Stimulated activated CD4-positive, alpha-beta T cell treated with anti-CD3 and anti-CD28 coated beads, Interleukin-1b, Interleukin-23, amount 100 ng/mL, for 1 hour (primary cell): ENCODE measurements at places on chromosomes 16 and 17.

GRCh38 chr16:424623-425081, 797 bp upstream of the RAB11FIP3 start:
- no peak for DNase-seq

- DNase-seq: no peak
Measured at GRCh38 chr16:10933865-10934264, 8.4 kb downstream of the DEXI start.

DNA sequence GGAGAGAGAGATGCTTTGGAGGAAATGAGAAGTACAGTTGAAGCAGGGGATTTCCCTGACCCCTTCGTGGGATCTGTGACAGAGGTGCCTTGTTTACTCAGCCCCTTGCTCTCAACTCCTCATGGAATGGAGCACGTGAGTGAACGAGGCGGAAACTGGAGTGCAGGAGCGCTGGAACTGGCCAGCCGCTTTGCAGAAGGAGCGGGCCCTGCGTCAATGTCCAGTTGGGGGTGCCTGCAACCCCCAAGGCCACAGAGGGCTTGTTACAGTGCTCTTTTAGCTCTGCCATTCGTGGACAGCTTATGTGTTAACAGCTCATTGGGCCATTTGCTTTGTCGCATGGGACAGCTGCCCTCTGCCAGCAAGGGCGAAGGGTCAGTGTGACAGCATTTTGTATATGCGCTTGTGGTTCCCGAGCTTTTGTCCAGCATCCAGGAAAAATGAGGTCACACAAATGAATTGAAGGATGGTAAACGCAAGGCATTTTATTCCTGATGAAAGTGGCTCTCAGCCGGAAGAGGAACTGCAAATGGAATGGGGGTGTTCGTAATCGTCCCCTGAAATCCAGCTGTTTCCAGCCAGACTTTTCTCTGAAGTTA, 1395.1 kb downstream of the CDH8 start:
- no peak for DNase-seq

DNA sequence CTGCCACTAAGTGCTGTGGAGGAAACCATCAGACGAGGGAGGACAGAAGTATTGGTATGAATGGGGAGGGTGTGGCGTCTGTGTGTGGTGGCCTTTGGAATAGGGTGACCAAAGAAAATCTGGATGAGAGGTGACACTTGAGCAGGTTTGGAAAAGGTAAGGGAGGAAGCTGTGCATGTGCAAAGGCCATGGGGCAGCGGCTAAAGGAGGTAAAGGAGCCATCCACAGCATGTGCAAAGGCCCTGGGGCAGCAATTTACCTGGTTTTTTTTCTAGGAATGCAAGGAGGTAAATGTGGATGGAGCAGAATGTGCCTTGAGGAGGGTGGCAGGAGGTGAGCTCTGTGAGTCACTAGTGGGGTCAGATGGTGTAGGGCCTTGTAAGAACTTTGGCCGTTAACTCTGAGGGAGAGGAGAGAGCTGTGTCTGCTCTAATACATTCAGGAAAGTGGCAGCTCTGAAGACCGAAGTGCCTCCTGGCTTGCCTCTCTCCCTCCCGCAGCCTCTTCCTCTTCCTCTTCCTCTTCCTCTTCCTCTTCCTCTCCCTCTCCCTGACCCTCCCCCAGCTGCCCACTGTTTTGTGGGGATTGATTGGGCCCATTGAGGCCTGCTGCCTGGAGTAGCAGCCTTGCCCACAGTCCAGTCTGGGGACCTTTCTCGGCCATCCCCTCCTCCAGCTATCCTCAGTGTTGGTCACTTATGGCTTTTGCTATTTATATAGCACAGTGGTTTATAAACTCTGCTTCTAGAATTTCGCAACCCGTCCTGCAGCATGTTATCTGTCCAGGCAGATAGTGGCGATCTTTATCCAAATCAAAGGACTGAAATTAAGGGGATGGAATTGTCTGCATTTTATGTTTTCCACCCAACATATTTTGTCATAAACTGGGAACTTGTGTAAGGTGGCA, 38.7 kb downstream of the CMIP start:
- DNase-seq: no peak

GRCh38 chr17:66552371-66552770, 250.0 kb downstream of the PRKCA start:
- DNase-seq: no peak

- DNase-seq: no peak
Measured at GRCh38 chr17:55629995-55630394, 92.7 kb downstream of the TMEM100 start.

DNA sequence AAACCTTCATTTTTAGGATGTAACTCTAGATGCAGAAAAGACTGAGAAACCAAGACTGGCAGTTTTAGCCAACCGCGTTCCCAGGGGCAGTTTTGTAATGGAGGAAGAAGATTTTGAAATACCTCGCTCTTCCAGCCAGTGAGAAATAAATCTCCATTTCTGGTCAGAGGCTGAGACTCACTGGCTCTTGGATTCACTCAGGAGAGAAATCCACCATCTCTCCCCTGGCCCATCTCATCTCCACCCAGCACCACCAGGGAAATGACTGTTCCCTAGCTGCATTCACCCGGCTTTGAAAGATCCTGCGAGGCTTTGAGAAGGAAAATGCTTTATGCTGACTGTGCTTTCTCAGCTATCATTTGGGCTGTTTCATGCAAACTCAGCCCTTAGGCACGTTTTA, 185.2 kb downstream of the SOX9 start:
- no peak for DNase-seq

GRCh38 chr17:3636908-3637373, 381 bp downstream of the CTNS start:
- no peak for DNase-seq

GRCh38 chr17:16129441-16130205, 85.7 kb downstream of the NCOR1 start:
- DNase-seq: no peak

- no peak for DNase-seq
Measured at GRCh38 chr17:61314368-61315078, 85.1 kb upstream of the TBX2 start.

DNA sequence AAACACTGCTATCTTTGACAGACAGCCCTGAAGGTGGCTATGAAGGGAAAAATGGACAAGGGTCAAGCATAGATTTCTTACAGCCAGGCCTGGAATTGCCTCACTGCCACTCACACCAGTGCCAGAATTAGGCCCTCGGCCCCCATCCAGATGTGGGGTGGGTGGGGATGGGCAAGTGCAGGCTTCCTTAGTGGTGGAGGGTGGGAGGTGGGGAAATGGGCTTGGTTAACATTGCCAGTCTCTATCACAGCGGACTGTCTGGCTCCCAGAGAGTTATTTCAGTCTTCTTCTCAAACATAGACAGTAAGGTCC, 24.9 kb downstream of the B9D1 start:
- DNase-seq: no peak

DNA sequence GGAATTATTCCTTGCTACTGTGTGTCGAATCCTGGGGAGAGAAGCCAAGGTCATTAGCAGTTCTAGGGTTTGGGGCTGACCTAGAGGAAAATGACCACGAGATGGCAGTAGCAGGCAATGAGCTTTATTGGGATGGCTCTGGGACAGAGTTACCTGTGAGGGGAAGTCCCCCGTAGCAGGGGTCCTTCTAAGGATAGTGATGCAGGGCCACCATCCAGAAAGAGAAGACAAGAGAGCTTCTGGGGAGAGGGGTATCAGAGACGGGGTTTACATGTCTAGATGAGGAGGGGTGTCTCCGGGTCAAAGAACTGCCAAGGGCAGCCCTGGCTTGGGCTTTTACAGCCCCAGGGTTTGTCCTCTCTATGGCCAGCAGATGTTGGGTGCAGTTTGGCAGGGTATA, 6.4 kb upstream of the GGT6 start:
- no peak for DNase-seq

GRCh38 chr16:84940670-84941551, 70.4 kb downstream of the ZDHHC7 start:
- no peak for DNase-seq

DNA sequence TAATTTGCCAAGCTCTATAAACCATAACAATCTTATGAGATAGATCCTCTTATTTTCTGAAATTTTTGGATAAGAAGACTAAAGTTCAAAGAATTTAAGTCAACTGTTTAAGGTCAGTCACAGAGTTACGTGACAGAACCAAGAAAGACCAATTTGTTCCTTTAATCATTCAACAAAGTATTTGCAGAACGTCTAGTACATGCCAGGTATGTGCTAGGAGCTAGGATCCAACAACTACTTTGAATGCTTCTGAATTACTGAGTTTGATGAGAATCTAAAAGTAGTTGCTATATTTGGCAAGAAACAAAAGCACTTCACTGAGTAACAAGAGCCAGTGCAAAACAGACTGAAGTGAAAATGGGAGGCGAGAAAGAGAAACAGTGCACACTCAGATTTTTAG, 15.0 kb downstream of the GLOD4 start:
- DNase-seq: no peak

- no peak for DNase-seq
Measured at GRCh38 chr17:73865831-73866230, 221.6 kb upstream of the SDK2 start.

DNA sequence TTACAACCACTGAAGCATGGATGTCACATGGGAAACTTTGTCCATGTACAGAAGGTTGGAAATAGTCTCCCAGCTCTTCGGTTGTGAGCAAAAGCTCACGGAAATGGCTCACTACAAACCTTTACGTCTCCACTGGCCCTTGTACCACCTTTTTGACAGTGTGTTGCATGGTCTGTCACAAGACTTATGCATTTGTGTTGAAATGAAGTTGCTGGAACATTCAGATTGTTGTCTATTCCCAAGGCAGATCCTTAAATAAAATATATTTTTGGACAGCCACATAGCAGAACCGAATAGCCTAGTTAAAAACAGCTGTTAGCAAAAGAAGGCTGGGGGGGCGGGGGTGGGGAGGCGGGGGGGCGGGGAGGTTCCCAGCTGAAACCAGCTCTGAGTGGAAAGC, 39.2 kb downstream of the KNOP1 start:
- DNase-seq: no peak

DNA sequence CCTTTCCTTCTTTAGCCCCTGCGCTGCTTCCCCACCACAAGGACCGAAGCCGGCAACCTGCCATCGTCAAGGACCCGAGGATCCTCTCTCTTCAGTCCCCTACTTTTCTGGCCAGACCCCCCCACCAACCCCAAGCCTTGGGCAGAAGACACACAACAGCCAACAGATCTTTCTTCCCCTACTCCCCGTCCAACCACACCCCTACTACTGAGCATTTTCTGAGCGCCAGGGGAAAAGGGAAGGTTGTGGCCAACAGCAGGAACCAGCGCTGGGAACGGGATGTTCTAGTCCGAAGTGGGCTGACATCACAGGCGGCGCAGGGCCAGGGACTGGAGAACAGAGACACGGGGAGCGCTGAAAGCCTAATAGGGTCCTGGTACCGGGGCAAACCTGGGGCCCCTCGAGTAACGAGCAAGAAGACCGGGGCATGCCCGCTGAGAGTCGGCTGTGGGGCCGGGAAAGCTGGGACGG, 528 bp downstream of the PER1 start:
- no peak for DNase-seq

- DNase-seq: no peak
Measured at GRCh38 chr17:58192612-58193011, at the start of gene EPX. Gene EPX (plus strand): TSS chr17:58192726. CDS start chr17:58192847, 121 bp downstream.

- no peak for DNase-seq
Measured at GRCh38 chr16:11797957-11798299, 870 bp upstream of the ZC3H7A start.

- DNase-seq: peak; percentile 61
Measured at GRCh38 chr16:89489040-89489897, 1.1 kb downstream of the ANKRD11 start.

DNA sequence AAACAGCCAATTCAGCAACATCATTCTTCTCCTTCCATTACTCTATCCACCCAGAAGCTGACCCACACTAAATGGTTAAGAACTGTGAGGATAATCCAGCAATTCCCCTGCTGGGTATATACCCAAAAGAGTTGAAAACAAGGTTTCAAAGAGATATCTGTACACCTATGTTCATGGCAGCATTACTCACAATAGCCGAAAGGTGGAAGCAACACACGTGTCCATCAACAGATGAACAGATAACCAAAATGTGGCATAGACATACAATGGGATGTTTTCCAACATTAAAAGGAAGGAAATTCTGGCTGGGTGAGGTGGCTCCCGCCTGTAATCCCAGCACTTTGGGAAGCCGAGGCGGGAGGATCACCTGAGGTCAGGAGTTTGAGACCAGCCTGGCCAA, 19.9 kb downstream of the MIS12 start:
- DNase-seq: no peak

DNA sequence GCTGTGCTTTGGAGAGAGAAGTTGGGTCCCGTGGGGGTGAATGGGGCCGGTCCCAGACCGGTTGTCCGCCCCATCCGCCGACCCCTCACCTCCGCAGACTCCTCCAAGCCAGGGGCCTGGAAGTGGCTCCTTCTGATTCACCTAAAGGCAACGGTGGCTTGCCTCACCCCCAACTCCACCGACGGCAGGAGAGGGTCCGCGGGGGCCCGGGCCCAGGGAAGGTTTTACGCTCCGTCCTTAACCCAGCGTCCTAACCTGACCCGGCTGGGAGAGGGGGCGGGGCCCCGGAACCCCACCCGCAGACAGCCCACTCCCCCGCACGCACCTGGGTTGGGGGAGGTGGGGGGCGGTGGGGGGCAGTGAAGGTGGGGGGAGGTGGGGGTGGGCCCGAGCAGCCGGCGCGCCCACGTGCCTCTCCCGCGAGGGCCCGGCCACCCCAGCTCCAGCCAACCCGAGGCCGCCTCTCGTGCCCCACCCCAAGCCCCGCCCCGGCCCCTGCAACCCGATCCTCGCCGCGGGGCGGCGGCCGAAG, 12.7 kb upstream of the CD300A start:
- peak; percentile 46 for DNase-seq

DNA sequence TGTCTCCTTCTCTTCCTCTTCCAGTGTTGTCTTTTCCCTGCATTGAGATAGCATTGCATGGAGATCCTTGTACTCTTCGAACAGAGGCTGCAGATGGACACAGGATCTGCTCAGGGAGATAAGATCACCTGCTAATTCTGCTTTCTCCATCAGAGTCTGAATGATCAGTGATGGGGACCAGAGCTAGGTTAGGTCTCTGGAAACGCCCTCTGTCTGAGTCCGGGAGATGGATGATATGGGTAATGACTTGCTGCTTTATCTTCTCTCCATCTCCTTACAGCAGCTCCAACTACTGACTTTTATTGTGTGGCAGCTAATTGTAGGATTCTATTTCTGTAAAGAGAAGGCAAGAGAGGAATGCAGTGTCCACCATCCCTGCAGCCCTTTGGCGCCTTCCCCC, 435.6 kb downstream of the WWOX start:
- no peak for DNase-seq

DNA sequence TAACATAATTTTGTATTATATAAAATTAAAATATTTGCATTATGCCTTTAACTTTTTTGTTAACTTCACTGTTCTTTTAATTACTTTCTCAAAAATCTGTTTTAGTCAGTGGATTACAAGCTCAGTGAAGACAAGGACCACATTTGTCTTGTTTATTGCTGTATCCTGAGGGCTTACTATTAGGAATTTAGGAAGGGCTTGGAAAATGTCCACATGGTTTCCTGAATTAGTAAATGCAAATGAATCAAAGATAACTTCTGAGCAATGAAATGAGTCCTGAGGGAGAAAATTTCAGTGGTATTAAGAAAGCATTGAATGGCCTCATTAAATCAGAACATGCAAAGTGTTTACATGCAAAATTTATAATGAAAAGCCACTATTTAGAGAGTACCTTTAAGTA, 1293.2 kb upstream of the GOT2 start:
- DNase-seq: no peak

- DNase-seq: no peak
Measured at GRCh38 chr16:64983963-64984362, 137.9 kb downstream of the CDH11 start.
